ENCODE measurements at places on chromosomes 16 and 17.

DNA sequence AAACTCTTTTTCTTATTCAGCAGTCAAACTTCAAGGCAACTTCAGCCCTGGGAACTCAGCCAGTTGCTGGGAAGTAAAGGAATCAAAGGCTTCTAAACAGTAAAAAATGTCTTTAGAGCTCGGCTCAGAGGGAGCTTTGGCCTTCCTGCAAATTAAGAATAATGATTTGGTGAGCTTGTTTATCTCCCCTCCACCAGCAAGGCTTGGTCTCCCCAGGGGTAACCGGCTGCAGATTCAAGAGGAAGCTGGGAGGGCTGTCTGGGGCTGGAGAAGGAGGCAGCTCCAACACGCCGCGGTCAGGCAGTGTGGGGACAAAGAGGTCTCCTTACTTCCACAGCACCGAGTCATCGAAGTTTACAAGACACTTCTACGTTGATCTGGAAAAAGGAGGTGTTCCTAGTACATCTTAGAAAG is 17.7 kb upstream of the DOC2B start:
- no peak for DNase-seq

DNA sequence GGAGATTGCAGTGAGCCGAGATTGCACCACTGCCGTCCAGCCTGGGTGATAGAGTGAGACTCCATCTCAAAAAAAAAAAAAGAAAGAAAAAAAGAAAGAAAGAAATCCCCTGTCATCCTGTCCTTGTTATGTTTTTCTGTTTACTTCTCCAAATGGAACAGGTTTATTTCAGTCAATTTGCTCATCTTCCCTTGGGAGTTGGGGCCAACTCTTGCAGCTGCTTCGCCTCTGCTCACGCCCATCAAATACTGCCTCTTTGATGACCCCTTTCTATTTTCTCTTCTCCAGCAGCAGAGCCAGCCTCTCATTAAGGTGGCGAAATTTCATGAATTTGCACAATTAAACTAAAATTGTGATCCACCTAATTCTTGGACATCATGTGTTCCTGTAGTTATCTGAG is 173.4 kb downstream of the ZNF18 start:
- no peak for DNase-seq

GRCh38 chr17:39618956-39619785 is 7.6 kb upstream of the PPP1R1B start:
- no peak for DNase-seq

- DNase-seq = no peak
These were observed 1.7 kb upstream of the ZNF423 start for GRCh38 chr16:49857423-49858181.

DNA sequence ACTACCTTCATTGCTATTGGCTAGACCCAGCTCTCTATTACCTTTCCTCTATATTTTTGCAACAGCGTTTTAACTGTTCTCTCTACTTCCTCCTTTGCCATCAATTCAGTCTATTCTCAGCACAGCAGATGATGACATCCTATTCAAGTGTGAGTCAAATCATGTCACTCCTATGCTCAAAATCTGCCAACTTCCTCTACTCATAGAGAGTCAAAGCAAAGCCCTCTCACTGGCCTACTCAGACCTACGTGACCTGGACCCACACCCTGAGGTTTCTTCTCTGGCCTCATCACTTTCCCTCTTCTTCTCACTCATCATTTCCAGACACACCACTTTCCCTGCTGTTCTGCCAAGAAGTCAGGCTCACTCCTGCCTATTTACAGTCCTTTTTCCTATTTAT is 289.0 kb upstream of the AXIN2 start:
- no peak for DNase-seq

- peak; percentile 87 for DNase-seq
These were observed at the start of gene FBXO47 for GRCh38 chr17:38967290-38967738. Gene FBXO47, minus strand, starts transcription at chr17:38967403. Its CDS starts 4,378 bp downstream, at chr17:38963025.

DNA sequence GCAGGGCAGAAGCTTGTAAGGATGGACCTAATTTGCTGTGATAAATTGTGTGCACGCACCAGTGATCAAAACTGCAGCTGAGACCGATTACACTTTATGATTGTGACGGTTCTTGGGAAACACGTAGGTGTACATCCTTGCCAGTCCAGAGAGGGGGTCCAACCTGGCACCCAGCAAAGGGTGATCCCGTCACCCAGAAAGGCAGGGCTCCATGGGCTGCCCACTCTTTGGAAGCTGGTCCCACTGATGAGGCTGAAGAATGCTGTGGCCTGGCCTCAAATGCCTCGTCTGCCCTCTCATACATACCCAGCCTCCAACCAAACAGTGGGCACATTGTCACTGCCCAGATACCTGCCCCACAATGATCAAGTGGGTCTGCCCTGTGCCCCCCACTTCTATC is 132.0 kb downstream of the C16orf78 start:
- no peak for DNase-seq

GRCh38 chr17:19364699-19365498 is 2.4 kb upstream of the B9D1 start:
- DNase-seq = peak; percentile 83

Data from dorsolateral prefrontal cortex (tissue), 122 donors.